ENCODE measurements at places on chromosomes 7 and 10.

DNA sequence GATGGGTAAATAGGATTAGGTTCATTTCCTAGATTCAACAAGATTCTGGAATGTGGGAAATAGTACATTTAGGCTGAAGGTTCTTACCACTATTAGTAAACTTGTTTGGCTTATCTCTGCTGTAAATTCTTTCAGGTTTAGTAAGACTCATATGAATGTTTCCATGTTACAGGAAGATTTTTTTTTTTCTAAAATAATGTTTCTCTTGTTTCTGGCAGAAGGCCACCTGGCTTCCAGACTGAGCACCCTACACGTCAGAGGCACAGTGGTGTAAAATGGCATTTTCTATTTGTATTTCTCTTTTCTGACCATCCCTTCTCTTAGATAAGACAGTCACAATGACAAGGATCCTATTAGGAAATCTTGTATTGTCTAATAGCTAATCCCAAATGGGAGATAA, 22.7 kb upstream of the AASS start:
- no peak for DNase-seq

DNA sequence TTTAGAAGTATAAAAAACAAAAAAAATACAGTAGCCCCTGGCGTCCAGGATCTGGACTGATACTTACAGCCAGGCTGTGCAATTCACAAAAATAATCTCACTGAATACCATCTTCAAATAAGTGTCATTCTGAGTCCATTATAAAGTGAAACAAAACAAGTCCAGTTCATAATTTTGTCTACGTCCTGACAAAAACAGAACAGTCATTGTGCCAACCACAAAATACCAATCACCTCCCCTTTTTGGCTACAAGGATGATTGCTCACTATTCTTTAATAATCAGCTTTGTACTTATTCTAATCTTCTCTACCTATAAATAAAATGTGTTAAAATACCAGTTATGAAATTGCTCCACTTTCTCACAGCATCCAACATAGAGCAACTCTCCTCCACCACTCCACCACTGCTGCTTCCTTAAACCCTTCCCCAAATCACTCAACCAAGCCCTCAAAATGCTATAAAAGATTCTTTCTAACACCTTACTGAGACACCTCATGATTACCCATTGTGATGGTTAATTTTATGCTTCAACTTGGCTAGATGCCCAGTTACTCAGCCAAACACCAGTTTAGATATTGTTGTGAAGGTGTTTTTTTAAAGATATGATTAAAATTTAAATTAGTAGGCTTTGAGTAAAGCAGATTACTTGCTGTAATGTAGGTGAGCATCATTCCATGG, 479.8 kb upstream of the SEMA3A start:
- DNase-seq, result no peak

- DNase-seq, result no peak
These were observed 12.3 kb downstream of the THNSL1 start for GRCh38 chr10:25028711-25029110.

- DNase-seq, result no peak
These were observed 132.0 kb upstream of the MDFIC start for GRCh38 chr7:114789871-114790311.

DNA sequence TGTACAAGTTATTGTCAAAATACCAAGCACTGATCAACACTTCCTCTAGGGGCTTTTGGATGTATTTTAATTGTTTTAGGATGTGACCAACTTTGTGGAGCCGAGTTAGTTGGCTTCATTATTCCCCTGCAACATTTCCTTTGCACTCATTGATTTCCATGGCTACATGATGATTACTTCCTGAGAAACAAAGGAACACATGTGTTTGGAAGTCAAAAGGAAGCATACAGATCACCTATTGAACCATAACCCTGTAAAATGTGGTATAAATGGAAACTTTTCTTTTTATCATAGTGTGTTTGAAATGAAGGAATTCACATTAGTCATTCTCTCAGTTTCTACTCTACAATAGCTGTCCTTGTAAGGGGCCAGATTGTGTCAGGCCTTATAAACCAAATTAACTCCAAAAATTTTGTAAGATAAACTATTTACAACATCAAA, 32.2 kb upstream of the EXOC6 start:
- no peak for DNase-seq

Data from GM20000 (cell line).